Fibroblast of skin of scalp (primary cell): ENCODE measurements at places on chromosomes 1 and 21.
A peak's percentile ranks its signal among the peaks of the same experiment; 100 is the strongest.

- no peak for DNase-seq
Measured at GRCh38 chr1:109527098-109527811, 12.4 kb upstream of the GPR61 start.

DNA sequence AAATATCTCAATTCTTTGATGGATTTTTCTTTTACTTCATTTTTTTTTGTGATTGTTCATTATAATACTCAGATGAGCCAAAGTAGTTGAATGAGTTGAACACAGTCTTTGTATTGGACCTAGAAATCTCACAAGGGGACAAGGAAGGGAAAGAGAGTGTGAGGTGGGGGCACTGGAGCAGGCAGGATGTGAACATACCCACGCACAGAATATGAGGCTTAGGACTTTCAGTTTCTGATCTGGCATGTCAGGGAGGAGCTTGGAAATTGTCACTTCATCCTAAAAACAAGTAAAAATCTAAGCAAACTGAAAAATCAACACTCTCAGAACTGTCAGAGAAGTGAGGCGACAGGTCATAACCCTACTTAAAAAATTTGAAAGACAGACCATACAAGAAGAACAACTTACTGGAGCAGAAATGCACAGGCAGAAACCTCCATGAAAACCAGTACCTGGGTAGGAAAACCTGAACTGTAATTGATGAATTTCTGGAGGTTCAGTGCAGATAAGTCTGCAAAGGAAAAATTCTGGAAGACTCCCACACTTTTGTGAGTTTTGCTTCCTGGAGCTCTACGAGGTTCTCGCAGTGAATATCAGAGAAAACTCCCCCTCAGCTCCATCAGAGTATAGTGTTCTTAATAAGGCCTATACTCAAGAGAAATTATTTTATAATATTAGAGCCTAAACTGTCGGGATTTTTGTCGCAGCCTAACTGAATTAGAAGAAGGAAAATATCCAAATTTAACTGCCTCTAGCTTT lies 3.6 kb upstream of the PTGS2 start:
- DNase-seq = no peak

GRCh38 chr1:90850898-90851710 lies 134.0 kb upstream of the BARHL2 start:
- DNase-seq = peak; percentile 77

GRCh38 chr1:4624141-4624715 lies 30.2 kb upstream of the AJAP1 start:
- no peak for DNase-seq

GRCh38 chr1:97726386-97726785 lies 194.4 kb downstream of the DPYD start:
- peak; percentile 10 for DNase-seq

GRCh38 chr1:61424382-61424781 lies 300.6 kb downstream of the TM2D1 start:
- no peak for DNase-seq

- no peak for DNase-seq
Measured at GRCh38 chr1:89829186-89829585, 8.4 kb downstream of the LRRC8D start.

DNA sequence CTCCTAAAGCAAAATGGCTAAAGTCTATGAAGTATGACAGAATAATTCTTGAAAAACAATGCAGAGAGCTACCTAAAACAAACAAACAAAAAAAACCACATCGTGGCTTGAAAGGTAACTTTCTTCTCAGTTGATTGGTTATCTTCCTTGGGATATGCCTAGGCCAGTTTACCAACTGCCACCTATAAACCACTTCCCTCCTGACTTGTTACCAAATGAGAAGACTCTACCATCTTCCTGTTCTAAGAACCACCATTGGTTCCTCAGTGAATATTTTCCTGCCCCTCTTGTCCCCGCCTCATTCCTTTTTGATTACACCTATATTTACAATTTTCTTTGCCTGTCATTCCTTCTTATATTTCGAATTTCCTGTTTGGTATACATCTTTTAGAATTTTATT lies 336.6 kb downstream of the SIPA1L2 start:
- DNase-seq = no peak

- peak; percentile 56 for DNase-seq
Measured at GRCh38 chr1:235923466-235924021, 56.8 kb upstream of the LYST start.

DNA sequence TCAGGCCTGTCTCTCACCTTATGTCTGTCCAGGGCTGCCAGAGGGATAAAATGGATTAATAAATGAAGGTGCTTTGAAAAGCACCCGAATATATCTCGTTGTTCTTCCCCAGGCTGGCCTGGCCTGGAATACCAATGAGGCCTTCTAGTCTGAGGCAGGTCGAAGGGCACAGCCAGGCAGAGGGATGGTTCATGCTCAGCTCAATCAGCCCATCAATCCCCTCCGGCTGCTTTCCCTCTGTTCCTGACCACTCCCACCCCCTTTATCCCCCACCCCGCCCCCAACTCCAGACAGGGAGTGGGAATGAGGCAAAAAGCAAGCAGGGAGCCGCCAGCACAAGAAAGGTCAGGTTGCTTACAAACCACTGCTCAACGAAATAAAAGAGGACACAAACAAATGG lies 40.0 kb upstream of the PRELP start:
- DNase-seq = no peak

DNA sequence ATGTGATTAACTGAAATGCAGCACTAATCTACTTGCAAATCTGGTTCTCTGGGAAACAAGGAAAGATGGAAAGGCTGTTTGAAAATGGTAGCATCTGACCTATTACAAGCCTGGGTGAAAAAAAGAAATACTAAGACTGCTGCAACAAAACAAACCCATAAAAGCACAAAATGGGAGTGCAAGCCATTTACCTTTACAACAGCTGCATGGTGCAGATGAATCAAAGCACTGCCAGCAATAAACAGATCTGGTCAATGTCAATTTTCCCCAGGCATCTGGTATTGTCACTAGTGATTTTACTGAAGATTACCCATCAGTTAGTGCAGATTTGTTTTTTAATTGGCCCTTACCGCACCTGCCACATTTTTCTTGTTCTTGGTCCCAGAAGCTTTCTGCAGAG lies 1341.7 kb downstream of the PLA2G4A start:
- DNase-seq = no peak

DNA sequence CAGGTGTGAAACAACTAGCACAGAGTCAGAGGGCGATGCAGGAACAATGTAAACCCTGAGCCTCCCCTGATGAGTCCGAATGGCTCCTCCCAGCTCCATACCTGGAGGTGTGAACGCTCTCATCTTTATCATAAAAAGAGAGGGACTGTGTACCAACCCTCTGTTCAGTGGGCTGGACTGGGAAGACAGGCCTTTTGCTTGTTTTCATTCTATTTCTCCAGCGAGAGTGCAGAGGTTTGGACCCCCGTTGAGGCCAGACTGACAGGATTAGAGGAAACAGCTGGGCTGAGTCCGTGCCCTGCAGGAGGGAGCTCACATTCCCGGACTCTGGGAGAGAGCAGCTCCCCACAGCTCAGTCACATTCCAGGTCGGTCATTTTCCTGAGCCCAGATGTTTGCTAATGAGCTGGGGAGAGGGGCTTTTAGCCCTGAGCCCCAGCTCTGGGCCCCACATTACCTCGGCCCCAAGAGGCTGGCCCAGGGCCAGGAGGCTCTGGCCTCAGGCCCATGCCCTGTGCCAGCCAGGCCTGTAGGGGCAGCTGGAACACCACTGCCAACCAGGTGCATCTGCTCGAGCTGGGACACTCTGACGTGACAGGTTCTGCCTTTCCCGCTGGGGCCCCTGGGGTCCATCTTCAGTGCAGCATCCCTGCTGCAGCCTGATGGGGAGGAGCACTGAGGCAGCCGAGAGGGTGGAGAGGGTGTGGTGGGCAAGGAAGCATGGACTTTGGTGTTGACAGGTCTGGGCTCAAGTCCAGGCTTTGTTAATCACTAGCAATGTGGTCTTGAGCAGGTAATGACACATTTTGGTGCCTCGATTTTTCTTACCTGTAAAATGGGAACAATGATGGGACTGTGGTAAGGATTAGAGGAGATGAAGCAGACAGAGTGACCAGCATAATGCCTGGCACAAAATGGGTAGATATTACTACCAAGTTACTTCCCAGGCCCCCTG lies 3.5 kb upstream of the NBL1 start:
- DNase-seq = peak; percentile 81

DNA sequence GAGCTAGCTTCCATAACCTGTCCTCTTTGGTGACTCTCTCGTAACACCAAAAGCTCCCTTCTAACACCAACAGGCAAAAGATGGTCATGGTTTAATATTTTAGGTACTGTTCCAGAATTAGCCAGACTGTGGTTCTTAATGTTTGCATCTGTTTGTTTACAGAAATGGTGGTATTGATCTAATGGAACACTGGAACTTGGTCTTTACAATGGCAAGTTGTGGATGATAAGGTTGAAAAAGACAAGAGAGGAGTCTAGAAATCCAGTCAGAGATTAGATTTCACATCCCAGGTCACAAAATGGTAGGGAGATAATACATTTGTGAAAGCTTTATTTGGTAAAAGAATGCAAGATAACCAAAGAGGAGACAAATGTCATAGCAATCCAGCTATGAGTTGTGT lies 293.1 kb downstream of the SMYD3 start:
- DNase-seq = no peak

GRCh38 chr1:40662864-40663263 lies 2.6 kb downstream of the RIMS3 start:
- DNase-seq = peak; percentile 25

- no peak for DNase-seq
Measured at GRCh38 chr1:7365706-7366105, 405.4 kb upstream of the VAMP3 start.

DNA sequence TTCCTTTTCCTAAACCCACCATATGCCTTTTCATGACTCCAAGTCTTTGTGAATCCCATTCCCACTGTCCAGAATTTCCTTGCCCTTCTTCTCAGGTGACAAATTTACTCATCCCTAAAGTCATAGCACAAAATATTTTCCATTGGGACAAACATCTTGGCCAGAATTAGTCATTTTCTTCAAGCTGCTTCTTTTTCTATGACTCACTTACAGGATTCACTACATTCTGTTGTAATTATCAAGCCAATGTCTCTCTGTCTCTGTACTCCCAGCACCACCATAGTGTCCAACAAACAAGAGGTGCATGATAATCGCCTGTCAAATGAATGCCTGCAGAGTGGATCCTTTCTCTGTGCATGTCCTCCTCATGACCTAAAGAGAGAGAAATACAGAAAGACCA lies 37.8 kb downstream of the SGIP1 start:
- peak; percentile 76 for DNase-seq

DNA sequence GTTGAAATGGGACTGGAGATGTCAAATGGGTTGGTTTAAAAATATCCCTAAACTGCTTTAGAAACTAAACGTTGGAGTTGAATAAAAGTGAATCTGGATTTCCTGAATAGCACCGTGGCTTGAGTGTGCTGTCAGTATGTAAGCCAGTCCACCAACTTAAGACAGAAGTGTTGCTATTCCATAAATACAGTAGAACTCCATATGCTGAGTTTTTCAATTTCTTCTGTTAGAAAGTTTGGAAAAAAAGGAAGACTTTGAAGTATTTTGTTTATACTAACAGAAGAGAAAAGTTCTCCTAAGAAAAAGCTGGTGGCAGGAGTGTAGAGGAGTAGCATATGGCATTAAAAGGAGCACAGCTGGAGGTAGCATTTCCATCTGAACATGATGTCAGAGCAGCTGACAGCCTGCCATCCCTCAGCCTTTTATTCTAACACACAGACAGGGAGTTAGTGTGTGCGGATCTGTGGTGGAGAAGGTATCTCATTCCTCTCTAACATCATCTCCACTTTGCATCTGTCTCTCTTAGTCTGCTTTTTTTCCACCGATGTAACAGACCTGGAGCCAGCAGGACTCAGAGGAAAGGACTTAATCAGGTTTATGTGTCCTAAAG lies at the start of gene ZBTB18:
Gene ZBTB18, plus strand, starts transcription at position 449 of the 610 bp plus-strand sequence. Its CDS starts 149 bp downstream, at position 598.
- peak; percentile 78 for DNase-seq

DNA sequence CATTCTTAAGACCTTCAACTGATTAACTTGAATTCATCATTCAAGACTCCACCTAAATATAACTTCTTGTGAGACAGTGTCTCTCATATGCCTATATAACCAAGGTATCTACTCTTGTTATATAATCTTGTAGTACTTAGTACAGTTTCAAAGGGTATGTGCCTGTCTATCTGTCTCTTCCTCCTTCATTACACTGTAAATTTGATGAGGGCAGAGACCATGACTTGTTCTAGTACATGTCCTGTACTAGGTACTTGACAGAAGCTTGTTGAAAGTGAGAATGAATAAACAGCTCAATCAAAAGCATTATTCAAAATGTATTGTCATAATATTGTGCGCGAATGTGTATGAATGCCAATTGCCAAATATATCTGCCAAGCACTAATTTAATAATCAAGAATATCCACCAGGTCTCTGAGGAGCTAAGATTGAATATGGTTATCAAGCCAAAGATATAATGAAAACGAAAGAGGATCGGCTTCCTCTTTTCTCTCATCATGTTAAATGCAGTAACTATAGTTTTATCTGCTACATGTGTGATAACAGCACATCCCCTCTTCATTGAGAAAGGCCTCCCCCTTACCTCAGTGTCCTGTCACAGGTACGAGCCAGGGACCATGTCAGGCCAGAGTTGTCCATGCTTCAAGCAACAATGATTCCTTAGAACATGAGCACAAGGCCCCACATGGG lies 117.3 kb downstream of the UCHL5 start:
- no peak for DNase-seq

GRCh38 chr1:11736746-11737639 lies 1.1 kb downstream of the AGTRAP start:
- DNase-seq = peak; percentile 46

- no peak for DNase-seq
Measured at GRCh38 chr1:153627715-153628626, at the start of gene S100A1. Gene S100A1, plus strand, starts transcription at chr1:153628434. Its CDS starts 2,088 bp downstream, at chr1:153630522.

DNA sequence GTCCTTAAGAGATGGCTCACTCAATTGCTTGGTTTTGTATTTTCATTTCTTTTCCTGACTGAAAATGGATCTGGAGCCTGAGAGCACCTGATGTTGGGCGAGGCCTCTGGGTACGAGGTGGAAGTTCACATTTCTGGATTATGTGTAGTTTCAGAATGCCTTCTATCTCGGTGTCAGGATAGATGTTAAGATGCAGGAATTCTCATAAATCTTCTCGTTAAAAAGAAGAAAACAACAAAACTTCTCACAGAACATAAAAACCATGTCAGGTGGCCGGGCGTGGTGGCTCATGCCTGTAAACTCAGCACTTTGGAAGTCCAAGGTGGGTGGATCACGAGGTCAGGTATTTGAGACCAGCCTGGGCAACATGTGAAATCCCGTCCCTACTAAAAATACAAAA lies 101.8 kb downstream of the RHOU start:
- DNase-seq = no peak

- DNase-seq = no peak
Measured at GRCh38 chr1:44536357-44537209, 131.5 kb downstream of the RNF220 start.

GRCh38 chr1:232038706-232039677 lies 412.4 kb downstream of the DISC1 start:
- peak; percentile 43 for DNase-seq

- peak; percentile 55 for DNase-seq
Measured at GRCh38 chr1:234820597-234820996, 210.6 kb upstream of the IRF2BP2 start.
